NCI-H460 (cell line): ENCODE measurements at places on chromosomes 7 and 10.

DNA sequence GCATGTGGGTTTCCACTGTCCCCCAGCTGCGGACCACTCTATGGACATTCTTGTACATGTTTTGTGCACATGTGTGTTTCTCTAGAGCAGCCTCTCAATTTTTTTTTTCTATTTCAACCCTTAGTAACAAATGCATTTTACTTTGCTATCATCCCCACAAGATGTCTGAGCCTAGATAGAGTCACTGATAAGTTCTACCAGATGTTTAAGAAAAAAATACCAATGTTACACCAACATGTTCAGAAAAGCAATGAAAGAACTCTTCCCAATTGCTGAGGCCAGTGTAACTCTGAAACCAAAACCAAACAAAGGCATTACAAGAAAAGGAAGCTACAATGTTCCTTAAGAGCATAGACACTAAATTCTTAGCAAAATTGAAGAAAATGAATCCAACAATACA, 218.5 kb downstream of the CXCL12 start:
- no peak for DNase-seq

DNA sequence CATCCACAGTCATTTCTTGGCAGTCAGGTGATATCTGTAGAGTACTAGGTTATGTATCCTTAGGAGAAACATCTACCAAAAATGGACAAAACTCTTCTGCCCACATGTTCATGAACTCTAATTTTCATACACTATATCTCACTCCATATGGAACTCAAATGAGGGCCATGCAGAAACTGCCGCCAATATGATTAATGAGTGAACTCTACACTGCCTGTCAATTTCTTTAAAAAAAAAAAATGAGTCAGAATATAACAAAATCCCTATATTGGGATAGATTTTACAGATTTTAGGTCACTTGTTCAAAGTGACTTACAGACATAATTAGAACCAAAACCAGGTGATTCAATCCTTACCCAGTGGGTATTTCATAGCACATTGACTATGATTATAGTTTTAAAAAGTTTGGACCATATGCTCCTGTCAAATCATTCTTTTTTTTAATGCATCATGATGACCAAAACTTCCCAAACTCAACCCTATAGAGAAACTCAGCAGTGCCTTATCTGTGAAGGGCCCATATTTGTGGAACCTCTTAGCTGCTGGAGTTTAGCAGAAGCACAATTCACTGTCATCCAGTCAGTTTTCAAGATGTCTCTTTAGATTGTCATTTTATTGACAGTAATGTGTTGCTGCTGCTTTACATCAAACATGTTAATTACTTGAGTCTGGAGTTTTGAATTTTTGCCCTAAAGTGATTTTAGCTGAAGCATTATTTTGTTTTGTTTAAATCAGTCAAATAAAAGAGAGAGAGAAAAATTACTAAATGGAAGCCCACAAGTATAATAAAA, 11.1 kb downstream of the LRRN3 start:
- no peak for DNase-seq

- no peak for DNase-seq
Observed at GRCh38 chr7:103632972-103633371, 187.0 kb upstream of the SLC26A5 start.

- no peak for DNase-seq
Observed at GRCh38 chr7:138898255-138898654, 82.9 kb downstream of the KIAA1549 start.

GRCh38 chr7:95723583-95724180, 48.7 kb upstream of the DYNC1I1 start:
- DNase-seq = peak; percentile 73

DNA sequence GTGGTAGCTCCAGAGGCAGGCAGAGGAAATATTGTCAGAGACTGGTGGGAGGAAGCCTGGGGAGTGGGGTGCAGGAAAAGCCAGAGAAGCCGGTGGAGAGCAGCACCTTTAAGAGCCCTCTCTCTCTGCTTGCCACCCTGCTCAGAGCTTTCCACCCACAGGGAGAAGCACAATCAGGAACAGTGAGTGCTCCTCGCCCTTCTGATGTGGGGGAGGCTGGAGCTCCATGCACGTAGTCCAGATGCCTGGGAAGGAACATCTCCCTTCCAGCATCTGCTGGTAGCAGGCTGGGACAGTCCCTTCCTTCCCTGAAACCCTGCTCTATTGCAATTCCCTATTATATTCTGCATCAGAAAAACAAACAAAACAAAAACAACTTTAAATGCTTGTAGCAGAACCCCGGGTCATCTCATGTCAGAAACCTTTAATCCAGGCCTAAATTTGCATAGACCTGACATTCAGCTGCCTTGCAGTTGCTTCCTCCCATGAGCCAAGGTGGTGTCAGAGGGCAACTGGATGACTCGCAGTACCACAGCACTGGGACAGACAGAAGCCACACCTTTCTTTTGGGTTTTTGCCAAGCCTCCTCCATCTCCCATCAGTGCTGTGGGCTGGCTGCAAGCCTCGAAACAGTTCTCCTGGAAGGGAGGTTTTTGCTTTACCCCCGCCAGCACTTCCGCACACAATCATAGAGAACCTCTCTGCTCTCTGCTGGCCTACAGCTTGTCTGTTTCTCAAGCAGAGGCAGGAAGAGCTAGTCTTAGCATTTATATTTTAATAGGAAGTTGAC, 13.1 kb downstream of the AVPI1 start:
- DNase-seq = no peak

DNA sequence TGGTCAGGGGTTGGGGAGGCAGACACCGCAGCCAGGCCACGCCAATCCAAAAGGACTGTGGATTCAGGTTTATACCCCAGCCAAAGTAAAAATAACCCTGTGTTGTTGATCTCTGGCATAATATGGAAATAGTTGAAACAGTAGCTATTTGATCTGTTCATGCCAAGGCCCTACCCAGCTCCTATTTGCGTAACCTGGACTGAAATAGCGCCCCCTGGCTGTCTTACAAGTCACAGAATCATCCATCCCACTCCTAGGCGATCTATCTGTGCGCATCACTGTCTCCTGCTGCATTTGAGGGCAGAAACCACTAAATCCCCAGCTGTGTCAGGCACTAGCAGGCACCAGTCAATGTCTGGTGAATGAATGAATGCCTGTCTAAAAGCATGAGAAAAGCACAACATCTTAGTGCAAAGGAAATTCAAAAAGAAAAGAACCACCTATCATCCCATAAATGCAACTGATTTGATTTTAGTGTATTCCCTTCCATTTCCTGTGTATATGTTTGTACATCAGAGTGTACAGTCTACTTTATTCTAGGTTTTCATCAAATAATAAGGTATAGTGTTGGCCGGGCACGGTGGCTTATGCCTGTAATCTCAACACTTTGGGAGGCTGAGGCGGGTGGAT, 160.0 kb downstream of the SLIT1 start:
- DNase-seq = peak; percentile 40

DNA sequence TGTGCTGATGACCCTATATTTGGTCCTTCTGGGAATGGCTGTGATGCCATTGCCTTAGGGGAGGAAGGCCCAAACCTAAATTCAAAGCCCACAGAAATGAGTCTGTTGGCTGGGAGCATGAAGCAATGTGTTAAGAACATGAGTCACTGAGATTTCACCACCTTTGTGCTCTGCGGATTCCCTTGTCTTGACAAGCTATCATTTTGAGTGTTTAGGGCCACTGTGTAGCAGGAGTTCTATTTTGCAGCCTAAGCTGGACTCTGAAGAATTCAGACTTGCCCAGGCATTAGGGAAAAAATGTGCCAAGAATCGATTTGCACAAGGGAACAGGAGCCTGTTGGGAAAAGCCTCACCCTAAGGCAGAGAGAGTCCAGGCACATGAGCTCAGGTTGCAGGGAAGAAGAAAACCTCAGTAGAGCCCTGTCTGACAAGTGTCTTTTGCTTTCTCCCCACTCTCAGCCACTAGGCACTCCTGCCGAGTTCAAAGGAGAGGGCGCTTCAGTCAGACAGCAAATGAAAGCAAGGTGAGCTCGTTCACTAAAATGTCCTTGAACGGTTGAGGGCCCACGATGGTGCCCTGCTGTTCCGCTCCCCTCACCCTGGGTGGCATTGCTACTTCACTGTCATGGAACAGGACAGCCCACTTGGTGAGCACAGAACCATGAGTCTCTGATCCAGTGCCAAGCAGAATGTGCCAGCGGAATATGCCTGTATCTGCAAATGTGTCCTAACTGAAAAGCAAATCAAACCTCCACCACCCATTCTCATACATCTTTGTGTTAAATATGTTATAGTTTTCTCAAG, 93.6 kb downstream of the PRLHR start:
- peak; percentile 13 for DNase-seq

GRCh38 chr10:43616697-43617370, 10.6 kb downstream of the ZNF485 start:
- DNase-seq = no peak

GRCh38 chr10:95832216-95833041, 75.3 kb upstream of the CC2D2B start:
- no peak for DNase-seq

GRCh38 chr7:30968747-30969603, 5.2 kb downstream of the GHRHR start:
- no peak for DNase-seq

DNA sequence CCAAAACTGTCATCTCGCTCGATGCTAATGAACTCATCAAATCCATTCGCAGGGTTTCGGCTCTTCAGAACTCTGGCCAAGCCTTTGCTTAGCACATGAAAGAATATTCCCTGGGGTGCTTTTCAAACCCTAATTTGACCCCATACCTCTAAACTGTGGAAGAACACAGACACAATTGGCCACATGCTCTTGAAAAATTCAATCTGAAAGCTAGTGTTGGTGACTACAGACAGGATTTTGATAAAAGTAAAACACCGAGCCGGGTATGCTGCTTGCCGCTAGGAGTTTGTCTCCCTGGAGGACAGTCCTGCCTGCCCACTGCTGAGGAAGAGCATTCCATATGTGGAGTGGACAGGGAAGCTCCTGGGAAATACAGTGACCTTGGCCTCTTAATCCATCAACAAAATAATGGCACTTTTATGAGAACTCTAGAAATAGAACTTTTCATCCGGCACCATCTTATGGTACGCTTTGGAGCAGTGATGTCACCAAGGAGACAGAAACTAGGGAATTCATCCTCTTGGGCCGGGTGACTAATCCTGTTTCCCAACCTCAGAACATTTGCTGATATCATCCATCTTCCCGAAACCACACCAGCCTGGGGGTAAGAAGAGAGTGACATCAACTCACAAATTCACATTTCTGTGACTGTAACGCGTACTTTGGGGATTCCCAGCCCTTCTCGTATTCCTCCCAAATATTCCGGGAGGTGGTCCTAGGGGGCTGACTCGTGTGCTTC, 34.2 kb downstream of the MTURN start:
- no peak for DNase-seq

GRCh38 chr10:17208476-17208875, 7.0 kb upstream of the TRDMT1 start:
- DNase-seq = no peak

GRCh38 chr7:27115221-27116026, 12.9 kb upstream of the HOXA2 start:
- peak; percentile 67 for DNase-seq

DNA sequence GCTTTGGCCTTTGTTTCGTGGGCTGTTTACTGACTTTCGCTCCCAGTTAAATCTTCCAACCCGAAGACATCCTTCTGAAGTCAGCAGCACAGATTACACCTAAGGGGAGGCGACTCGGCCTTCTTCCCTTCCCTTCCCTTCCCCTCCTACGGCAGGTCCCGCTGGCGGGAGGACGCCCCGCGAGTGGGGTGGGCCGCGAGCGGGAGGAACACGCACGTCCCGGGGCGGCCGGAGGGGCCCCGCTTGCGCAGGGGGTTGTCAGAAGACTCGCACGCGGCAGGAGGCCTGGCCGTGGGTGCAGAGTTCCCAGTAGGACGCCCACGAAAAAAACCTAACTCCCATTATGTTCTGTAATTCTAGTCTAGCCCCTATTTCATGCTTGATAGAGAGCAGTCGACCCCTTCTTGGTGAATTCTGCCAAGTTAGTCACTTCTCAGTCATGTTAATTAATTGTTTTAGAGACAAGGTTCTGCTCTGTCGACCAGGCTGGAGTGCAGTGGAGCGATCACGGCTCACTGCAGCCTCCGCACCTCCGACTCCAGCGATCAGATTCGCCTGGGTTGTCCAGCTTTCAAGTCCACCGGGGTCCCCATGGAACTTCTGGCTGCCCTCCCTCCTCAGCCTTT, 19.2 kb upstream of the ZNF32 start:
- no peak for DNase-seq

- DNase-seq = no peak
Observed at GRCh38 chr7:146982482-146982881, 865.9 kb downstream of the CNTNAP2 start.

GRCh38 chr7:141294143-141294829, 220.4 kb downstream of the TMEM178B start:
- DNase-seq = no peak

- DNase-seq = no peak
Observed at GRCh38 chr10:95297402-95297801, 6.6 kb upstream of the PDLIM1 start.

- DNase-seq = no peak
Observed at GRCh38 chr7:91355695-91356435, 91.6 kb downstream of the FZD1 start.

- no peak for DNase-seq
Observed at GRCh38 chr7:42858570-42858969, 53.3 kb downstream of the C7orf25 start.

DNA sequence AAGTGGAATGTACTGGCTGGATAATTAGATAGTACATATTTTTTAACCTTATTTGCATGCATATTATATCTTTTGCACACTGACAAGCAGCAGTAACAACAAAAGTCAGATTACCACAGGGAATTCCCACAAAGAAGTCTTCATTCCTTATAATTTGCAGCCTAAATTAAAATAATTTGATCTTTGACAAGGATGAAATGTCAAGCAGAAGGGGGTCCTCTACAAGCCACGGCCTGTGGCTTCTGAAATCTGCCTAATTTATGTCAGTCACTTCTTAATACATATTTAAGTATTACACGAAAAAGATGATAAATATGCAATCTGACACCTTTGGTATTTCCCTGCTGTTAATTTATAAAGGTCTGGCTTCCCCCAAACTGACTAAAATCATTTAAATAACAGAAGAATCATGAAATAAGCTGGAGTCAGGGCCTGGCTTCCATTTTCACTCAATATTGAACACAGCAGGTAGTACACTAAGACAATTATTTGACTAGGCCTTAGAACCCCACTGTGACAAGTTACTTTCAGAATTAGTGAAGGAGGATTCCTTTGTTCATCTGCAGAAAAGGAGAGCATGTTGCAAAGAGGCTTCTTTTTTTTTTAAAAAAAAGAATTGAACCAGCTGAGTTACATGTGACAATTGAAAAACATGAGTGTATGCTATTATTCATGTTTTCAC, 351.1 kb upstream of the ETV1 start:
- no peak for DNase-seq

GRCh38 chr10:3398825-3399646, 226.5 kb upstream of the PITRM1 start:
- DNase-seq = no peak

- no peak for DNase-seq
Observed at GRCh38 chr7:106121189-106121810, 9.2 kb upstream of the SYPL1 start.

- DNase-seq = no peak
Observed at GRCh38 chr10:130360826-130361311, 224.7 kb downstream of the GLRX3 start.

GRCh38 chr7:112995059-112995824, 91.4 kb downstream of the GPR85 start:
- no peak for DNase-seq
